Prostate gland (tissue), 2 donors: ENCODE measurements at places on chromosomes 5 and 9. TPM values are rescaled to one million over a fixed set of nuclear protein-coding genes. Genes with fewer than 3 reads are reported as not detected.

- H3K27me3 ChIP-seq, result no peaks in the 10 kb centered on the region
- no peaks in the 10 kb centered on the region for H3K4me1 ChIP-seq
- no peaks in the 10 kb centered on the region for H3K36me3 ChIP-seq
- H3K27ac ChIP-seq, result no peak overlapping the region
- H3K4me3 ChIP-seq, result no peak overlapping the region
- DNase-seq, result no peak
Observed at GRCh38 chr5:153340139-153340538, 150.3 kb upstream of the GRIA1 start.

DNA sequence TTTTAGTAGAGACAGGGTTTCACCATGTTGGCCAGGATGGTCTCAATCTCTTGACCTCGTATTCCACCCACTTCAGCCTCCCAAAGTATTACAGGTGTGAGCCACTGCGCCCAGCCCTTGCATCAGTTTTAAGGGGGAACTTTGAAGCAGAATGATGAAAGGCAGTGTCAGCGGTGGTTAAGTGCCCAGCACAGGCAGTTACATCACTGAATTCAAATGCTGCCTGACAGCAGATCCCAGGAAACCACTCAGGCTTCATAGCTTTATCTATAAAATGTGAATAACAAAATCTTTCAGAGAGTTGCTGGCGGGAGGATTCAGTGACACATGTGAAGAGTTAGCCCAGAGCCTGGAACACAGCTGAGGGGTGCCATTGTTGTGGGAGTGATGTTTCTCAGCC is 26.5 kb downstream of the FGF1 start:
- no peaks in the 10 kb centered on the region for H3K36me3 ChIP-seq
- no peak overlapping the region for H3K27ac ChIP-seq
- no peak overlapping the region for H3K4me3 ChIP-seq
- H3K4me1 ChIP-seq, result no peaks in the 10 kb centered on the region

DNA sequence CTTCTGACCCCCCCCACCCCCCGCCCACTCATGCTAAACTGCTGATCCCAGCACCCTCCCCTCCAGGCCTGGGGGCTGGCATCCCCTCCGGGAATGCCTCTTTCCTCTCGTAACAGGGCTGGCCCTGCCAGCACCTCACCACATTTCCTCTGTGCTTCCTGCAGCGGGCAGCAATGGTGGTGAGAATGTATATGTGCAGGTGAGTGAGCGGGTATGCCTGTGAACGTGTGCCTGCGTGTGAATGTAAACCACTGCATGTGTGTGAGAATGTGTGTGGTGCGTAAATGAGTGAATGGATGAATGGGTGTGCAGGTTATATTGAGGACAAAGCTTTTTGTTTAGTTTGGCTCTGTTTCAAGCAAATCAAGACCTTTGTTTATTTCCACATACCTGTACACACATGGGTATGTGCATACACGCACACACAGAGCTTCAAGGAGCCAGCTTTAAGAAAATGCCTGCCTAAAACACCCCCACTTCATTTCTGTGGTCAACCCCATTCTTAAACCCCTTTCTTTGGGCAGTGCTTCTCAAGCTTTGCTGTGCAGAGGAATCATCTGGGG is 95.7 kb upstream of the SHB start:
- no peak overlapping the region for H3K27ac ChIP-seq
- peaks cover 10% of the 10 kb centered on the region for H3K4me1 ChIP-seq
- no peak for DNase-seq
- H3K4me3 ChIP-seq, result no peak overlapping the region
- no peaks in the 10 kb centered on the region for H3K27me3 ChIP-seq

GRCh38 chr9:121785673-121786542 is 134.5 kb downstream of the DAB2IP start:
- no peaks in the 10 kb centered on the region for H3K27me3 ChIP-seq
- H3K4me1 ChIP-seq, result no peaks in the 10 kb centered on the region
- peaks cover 10% of the 10 kb centered on the region for H3K36me3 ChIP-seq
- no peak overlapping the region for H3K27ac ChIP-seq

DNA sequence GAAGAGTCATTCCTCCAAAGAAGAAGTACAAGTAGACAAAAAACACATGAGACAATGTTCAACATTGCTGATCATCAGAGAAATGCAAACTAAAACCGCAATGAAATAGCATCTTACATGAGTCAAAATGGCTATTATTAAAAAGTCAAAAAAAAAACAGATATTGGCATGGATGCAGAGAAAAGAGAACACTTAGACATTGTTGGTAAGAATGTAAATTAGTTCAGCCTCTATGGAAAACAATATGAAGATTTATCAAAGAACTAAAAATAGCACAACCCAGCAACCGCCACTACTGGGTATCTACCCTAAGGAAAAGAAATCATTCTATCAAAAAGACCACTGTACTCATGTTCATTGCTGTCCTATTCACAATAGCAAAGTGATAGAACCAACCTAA is 157.5 kb downstream of the CHSY3 start:
- no peak overlapping the region for H3K27ac ChIP-seq
- no peaks in the 10 kb centered on the region for H3K36me3 ChIP-seq
- no peak for DNase-seq
- H3K27me3 ChIP-seq, result no peaks in the 10 kb centered on the region
- H3K4me3 ChIP-seq, result no peak overlapping the region

Gene ZNF658
- total RNA-seq, result 6.3 TPM

DNA sequence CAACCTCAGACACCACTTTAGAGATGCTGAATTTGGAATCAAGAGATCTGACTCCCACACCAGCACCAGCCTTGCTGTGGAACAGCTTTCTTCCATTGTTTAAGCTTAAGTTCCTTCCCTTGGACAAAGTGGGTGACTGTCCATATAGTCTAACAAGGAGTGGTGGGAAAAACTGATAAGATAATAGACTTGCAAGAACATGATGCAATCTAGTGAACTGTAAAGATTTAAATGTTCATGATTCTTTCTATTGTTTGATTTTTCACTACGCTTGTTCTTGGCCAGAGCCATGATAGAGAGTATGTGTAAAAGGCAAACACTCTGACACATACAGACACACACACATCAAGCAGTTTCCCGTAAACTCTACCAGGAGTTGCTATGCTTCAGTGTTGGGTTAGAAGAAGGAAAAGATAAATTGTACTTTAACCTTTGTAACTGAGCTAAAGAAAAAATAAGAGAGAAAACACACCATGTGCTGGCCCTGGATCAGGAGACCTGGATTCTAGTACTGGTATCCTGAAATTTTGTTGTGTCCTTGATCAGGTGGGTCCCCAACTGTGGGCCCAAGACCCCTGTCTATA is 94.3 kb downstream of the PAPPA start:
- H3K36me3 ChIP-seq, result no peaks in the 10 kb centered on the region
- no peaks in the 10 kb centered on the region for H3K27me3 ChIP-seq
- H3K4me1 ChIP-seq, result no peaks in the 10 kb centered on the region
- H3K4me3 ChIP-seq, result no peak overlapping the region

DNA sequence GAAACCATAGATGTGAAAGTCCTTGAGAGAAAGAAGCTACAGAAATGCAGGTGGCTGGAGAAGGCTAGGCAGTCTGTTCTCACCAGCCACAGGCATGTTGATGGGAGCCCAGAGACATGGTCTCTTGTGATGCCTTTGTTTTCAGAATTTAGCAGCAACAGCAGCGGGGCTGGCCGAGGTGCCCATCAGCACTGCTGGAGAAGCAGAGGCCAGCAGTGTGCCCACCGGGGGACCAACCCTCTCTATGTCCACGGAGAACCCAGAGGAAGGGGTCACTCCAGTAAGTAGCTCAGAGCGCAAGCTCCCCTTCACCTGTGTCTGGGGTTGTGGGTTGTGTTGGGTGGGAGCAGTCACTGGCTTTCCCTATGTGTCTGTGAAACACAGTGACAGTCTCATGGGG is 59.6 kb downstream of the COL15A1 start:
- no peaks in the 10 kb centered on the region for H3K36me3 ChIP-seq
- H3K27me3 ChIP-seq, result no peaks in the 10 kb centered on the region
- no peak overlapping the region for H3K4me3 ChIP-seq
- DNase-seq, result no peak
- no peak overlapping the region for H3K27ac ChIP-seq

Gene UIMC1
- total RNA-seq, result 29.3 TPM

DNA sequence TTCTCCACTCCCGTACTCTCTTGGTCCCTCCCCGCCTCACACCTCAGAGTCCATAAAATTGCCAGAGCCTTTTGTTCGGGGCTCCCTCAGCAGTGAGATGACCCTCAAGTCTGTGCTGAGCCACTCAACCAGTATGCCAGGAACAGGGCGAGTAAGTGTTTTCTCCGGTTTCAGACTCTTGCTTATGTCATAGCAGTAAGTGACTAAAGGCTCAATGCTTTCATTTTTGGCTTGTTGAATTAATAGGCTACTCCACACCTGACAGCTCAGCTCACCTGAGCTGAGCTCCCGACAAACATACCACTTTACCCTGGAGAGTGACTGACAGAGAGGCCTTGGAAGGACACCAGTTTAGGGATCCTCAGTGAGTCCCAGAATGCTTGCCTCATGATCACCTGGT is 30.5 kb downstream of the PCSK1 start:
- no peaks in the 10 kb centered on the region for H3K36me3 ChIP-seq
- H3K27ac ChIP-seq, result no peak overlapping the region
- no peaks in the 10 kb centered on the region for H3K27me3 ChIP-seq
- DNase-seq, result no peak
- H3K4me1 ChIP-seq, result no peaks in the 10 kb centered on the region

DNA sequence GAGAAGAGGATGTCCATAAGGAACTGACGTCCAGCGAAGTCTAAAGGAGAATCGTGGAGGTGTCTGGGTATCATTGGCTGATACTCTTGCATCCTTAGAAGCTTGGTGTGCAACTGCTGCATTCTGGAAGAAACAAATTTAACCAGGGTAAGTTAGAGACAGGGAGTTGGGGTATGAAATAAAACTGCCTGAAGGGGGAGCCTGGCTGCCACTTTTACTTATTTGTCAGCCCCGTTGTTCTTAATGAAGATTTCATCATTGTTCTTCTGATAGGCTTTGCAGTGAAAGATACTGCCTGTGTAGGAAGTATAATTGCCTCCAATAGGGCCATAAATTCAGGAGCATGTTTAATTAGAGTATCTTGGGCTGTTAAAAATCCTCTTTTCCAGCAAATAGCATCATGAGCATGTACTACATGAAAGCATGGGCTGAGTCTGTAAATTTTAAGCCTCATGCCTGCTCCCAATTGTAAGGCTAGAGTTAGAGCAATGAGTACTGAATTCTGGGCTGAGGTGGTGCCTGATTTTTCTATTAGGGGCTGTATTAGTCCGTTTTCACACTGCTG is 1264.5 kb upstream of the ACO1 start:
- H3K36me3 ChIP-seq, result no peaks in the 10 kb centered on the region
- DNase-seq, result no peak
- no peaks in the 10 kb centered on the region for H3K27me3 ChIP-seq
- H3K4me3 ChIP-seq, result no peak overlapping the region

Gene ITGA2
- 21.5 TPM for total RNA-seq

DNA sequence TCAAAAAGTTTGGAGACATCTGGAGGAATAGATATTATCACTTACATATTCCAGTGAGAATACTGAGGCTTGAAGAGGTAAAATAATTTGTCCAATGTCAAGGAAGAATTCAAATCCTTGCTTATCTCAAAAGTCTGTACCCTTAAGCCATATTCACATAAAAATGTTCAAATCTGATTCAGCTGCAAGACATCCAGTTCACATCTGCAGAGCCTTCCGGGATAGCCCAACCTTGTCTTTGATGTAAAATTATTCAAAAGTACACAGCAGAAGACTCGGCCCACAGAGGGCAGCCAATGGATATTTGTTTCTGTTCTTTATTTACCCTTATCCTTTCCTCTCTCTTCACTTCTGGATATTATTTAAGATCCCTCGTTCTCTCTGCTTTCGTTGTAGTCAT is 1183.8 kb upstream of the WWC1 start:
- H3K27ac ChIP-seq, result no peak overlapping the region
- no peak for DNase-seq
- H3K4me1 ChIP-seq, result no peaks in the 10 kb centered on the region
- no peaks in the 10 kb centered on the region for H3K27me3 ChIP-seq
- H3K4me3 ChIP-seq, result no peak overlapping the region
- no peaks in the 10 kb centered on the region for H3K36me3 ChIP-seq

- peak; percentile 61 for DNase-seq
- no peaks in the 10 kb centered on the region for H3K27me3 ChIP-seq
- H3K4me1 ChIP-seq, result peaks cover 6% of the 10 kb centered on the region
- no peaks in the 10 kb centered on the region for H3K36me3 ChIP-seq
Observed at GRCh38 chr5:172443441-172444109, 10.8 kb downstream of the SH3PXD2B start.

GRCh38 chr9:106866243-106866642 is 3.3 kb downstream of the ZNF462 start:
- no peak for DNase-seq
- H3K4me1 ChIP-seq, result peaks cover 13% of the 10 kb centered on the region
- no peaks in the 10 kb centered on the region for H3K36me3 ChIP-seq
- no peaks in the 10 kb centered on the region for H3K27me3 ChIP-seq
- no peak overlapping the region for H3K4me3 ChIP-seq

- no peak overlapping the region for H3K4me3 ChIP-seq
- H3K27me3 ChIP-seq, result no peaks in the 10 kb centered on the region
- no peak overlapping the region for H3K27ac ChIP-seq
- no peaks in the 10 kb centered on the region for H3K4me1 ChIP-seq
- no peaks in the 10 kb centered on the region for H3K36me3 ChIP-seq
- DNase-seq, result no peak
Observed at GRCh38 chr9:5884191-5884590, 6.5 kb upstream of the MLANA start.

Gene CCNO
- 5.6 TPM for total RNA-seq

- no peak for DNase-seq
- H3K4me3 ChIP-seq, result peak overlapping the region; percentile 31
- H3K4me1 ChIP-seq, result peaks cover 2% of the 10 kb centered on the region
- H3K27ac ChIP-seq, result no peak overlapping the region
Observed at GRCh38 chr9:84670138-84671041, 861 bp downstream of the NTRK2 start.

DNA sequence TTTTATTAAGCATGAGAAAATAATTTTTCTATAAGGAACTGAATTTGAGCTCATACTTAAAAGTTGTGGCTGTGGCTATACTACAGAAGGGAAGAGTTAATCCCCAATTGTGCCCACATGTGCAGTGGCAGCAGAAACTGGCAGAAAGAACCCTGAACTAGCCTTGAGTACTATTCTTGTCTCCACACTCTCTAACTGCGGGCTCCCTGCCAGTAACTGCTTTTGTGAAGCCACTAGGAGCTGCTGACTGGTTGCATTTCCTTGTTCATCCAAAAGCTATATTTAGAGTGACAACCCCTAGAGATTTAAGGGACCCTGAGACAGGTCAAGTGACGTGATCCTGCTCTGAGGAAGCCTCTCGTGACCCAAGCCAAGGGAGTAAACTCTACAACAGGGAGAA is 238.6 kb downstream of the ELAVL2 start:
- peak; percentile 36 for DNase-seq
- no peak overlapping the region for H3K4me3 ChIP-seq
- no peaks in the 10 kb centered on the region for H3K36me3 ChIP-seq
- no peak overlapping the region for H3K27ac ChIP-seq
- H3K27me3 ChIP-seq, result no peaks in the 10 kb centered on the region
- H3K4me1 ChIP-seq, result no peaks in the 10 kb centered on the region

GRCh38 chr9:114312513-114312875 is 10.4 kb upstream of the ORM1 start:
- H3K27me3 ChIP-seq, result no peaks in the 10 kb centered on the region
- no peak for DNase-seq
- no peak overlapping the region for H3K27ac ChIP-seq

GRCh38 chr5:93572101-93572607 is 8.9 kb downstream of the NR2F1-AS1 start:
- H3K27ac ChIP-seq, result peak overlapping the region; percentile 69
- peaks cover 16% of the 10 kb centered on the region for H3K27me3 ChIP-seq
- no peak for DNase-seq
- H3K4me1 ChIP-seq, result peaks cover 3% of the 10 kb centered on the region
- H3K36me3 ChIP-seq, result no peaks in the 10 kb centered on the region
